Pulmonary artery endothelial cell (primary cell): ENCODE measurements at places on chromosomes 16 and 17. TPM values are rescaled to one million over a fixed set of nuclear protein-coding genes. Genes with fewer than 3 reads are reported as not detected.

DNA sequence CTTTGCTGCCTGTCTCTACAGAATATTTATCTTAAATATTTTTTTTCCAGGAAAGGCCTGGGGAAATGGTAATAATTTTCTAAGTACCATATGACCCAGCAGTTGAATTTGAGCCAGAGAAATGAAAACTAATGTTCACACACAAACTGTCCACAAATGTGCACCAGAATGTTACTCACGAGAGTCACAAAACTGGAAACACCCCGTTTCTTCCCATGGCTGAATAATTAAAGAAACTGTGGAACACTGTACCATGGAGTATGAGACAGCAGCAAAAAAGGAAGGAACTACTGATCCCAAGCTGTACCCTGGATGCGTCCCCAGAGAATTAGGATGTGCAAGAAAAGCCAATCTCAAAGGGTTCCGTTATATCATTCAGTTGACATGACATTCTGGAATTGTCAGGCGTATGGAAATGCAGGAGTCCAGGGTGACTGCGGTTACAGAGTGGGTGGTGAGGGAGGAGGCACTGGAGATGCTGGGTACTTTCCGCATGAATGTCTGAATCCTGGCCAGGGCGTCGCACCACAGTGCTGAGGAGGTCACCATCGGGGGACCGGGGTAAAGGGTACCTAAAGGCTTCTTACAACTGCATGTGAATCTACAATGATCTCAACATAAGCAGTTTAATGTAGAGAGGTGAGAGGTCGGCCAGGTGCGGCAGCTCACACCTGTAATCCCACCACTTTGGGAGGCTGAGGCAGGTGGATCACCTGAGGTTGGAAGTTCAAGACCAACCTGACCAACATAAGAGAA lies 34.5 kb downstream of the USP22 start:
- DNase-seq: no peak

- no peak for DNase-seq
Observed at GRCh38 chr16:46745617-46746016, 2.5 kb downstream of the MYLK3 start.

- DNase-seq: no peak
Observed at GRCh38 chr16:24991349-24991748, 23.8 kb downstream of the ARHGAP17 start.

GRCh38 chr17:78357177-78357586 lies 2.7 kb downstream of the SOCS3 start:
- DNase-seq: no peak

The AGRP gene
- total RNA-seq: not detected in 2 replicates
